ENCODE measurements at places on chromosomes 1 and 21.

DNA sequence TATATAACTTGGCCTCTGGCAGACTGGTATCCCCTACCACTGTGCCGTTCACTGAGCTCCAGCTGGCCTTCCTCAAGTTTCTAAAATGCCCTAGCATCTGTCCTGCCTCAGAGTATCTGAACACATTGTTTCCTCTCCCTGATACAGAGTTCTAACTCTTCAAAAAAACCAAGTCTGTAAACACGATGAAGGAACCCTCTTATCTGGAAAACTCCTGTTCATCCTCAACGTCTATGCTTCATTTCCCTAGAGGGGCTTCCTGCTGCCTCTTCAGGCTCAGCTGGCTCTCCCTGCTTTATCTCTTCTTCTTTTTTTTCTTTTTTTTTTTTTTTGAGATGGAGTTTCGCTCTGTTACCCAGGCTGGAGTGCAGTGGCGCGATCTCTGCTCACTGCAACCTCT is 5.6 kb downstream of the BSDC1 start:
- no peak for DNase-seq

DNA sequence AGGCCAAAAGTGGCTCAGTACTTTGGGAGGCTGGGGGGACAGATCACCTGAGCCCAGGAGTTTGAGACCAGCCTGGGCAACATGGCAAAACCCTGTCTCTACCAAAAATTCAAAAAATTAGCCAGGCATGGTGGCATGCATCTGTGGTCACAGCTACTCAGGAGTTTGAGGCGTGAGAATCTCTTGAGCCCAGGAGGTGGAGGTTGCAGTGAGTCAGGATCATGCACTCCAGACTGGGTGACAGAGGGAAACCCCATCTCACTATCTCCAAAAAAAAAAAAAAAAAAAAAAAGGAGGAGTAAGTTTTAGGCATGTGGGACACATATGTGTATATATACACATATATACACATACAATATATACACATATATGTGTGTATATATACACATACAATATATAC is 165.3 kb upstream of the DPYD start:
- no peak for DNase-seq

- DNase-seq = no peak
Measured at GRCh38 chr21:28903448-28903847, 89.2 kb downstream of the LTN1 start.

GRCh38 chr1:156344409-156344808 is 6.1 kb downstream of the TSACC start:
- no peak for DNase-seq

DNA sequence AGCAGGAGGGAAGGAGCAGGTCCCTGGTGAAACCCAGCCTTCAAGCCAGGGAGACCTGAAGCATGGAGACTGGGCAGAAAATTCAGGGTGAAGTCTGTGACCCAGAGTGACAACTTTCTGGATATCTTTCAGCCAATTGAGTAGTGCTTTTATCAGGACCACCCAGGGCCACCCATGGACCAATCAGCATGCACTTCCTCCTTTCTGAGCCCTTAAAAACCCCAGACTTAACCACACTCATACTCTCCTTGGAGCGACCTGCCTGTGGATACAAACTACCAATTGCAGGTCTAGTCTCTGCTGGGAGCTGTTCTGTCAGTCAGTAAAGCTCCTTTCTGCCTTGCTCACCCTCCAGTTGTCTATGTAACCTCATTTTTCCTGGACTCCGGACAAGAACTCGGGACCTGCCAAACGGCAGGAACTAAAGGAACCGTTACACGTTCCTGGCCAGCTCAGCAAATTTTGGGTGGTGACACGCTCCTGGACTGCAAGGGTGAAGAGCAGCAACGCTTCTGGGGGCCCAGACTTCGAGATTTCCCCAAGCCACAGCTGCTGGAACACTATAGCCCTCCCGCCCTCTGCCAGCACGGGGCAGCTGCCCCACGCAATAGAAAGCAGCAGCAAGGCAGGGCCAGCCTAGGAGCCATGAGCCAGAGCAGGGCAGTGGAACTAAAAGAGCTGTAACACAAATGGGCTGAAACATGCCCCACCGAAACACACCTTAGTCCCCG is 1183.4 kb downstream of the AMY1C start:
- DNase-seq = no peak

DNA sequence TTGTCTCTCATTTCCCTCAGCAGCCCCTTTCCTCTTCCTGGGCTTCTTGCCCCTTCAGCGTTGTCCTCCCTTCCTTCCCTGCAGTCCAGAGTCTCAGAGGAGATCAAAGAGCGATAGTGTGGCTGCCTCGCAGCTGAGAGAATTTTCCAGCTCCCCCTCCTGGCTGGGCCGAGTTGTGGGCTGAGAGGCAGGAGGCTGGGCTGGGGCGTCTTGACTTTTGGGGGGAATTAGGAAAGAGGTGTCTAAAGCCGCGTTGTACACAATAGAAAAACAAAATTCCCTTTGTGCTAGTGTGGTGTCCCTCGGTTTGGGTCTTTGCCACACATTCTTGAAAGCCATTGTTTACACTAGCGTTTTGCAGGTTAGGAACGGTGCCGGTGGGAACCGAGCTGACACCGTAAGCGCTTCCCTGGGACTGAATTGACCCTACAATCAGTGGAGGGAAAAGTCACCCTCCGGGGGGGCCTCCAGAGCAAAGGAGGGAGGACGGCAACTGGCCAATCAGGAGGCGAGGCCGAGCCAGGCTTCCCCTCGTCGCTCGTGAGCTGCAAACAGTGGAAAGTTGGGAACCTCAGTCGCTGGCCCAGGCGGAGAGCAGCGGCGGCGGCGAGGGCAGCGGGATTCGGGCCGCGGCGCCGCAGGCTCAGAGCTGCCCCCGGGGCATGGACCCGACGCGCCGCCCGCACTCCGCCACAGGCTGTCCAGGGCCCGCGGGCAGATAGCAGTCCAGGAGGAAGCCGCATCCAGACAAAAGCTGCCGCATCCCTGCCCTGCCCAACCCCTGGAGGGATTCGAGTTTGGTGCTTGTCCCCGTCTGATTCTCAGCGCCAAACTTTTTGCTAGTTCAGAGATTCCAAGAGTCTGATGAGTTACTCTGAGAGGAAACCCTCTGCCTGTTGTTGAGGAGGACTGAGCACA is at the start of gene HMCN1:
TSS of gene HMCN1 (plus strand) at position 574 of the 918 bp plus-strand sequence. CDS start 389 bp downstream, outside the sequence.
- DNase-seq = no peak

- no peak for DNase-seq
Measured at GRCh38 chr1:162587347-162587746, 25.8 kb downstream of the UAP1 start.

DNA sequence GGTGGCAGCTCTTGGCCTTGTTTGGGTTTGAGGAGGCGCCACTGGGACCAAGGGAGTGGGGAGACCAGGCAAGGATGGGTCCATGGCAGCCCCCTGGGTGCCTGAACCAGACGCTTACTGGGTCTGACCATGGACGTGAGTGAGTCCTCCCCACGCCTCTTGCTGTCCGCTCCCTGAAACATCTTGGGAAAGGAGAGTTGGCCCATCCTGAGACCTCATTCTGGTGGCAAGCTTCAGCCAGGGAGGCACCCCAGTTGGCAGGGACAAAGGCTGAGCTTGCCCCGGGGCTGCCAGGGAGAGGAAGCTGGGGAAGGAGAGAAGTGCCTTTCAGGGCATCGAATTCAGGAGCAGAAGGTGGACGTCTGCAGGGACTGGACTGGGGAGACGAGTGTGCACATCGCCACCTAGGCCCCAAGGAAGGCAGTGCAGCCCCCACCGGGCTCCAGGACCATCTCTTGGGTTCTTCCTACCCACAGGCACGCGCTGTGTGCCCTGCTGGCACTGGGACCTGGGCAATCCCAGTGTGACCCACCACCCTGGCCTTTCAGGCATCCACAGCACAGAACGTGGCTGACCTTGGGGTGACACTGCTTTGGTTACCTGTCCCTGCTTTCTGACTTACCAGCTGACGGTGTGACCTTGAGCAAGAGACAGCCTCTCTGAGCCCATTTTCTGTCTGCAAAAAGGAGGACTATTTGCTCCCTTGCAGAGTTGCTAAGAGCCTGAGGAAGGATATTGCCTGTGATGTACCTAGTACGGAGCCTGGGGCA is 132.9 kb upstream of the WNT4 start:
- DNase-seq = peak; percentile 9

- no peak for DNase-seq
Measured at GRCh38 chr1:66271904-66272254, 262.1 kb upstream of the SGIP1 start.

- DNase-seq = no peak
Measured at GRCh38 chr1:197041486-197042353, 25.3 kb downstream of the F13B start.

DNA sequence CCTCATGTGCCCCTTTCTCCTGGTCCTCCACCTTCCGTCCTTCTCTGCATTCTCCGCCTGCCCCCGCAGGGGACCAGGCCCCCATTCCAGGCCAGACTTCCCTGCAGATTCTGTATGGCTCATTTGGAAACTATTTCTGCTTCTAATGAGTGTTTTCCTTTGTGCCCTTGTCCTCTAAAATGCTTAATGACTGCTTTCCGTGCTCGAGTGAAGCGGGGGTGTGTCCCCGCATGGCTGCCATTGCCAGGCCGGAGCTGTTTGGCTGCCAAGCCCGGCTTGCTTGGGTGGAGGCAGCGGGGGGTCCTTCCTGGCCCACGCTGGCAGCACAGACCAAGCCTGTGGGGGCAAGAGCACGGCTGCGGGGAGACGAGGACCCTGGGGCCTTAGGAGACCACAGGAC is 299.3 kb upstream of the VAMP3 start:
- no peak for DNase-seq

DNA sequence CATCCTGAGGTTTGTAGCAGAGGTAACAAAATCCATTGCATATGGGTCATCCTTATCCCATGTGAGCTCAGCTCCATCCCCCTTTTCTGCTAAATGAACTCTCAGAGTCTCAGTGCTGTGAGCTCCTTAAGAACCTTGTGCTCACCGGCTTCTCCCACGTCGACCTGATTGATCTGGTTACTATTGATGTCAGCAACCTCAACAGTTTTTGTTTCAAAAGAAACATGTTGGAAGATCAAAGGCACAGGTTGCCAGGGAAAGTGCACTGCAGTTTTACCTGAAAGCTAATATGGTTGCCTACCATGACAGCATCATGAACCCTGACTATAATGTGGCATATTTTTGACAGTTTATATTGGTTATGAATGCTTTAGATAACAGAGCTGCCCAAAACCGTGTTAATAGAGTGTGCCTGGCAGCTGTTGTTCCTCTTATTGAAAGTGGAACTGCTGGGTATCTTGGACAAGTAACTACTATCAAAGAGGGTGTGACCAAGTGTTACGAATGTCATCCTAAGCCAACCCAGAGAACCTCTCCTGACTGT is 131.4 kb downstream of the HS2ST1 start:
- peak; percentile 10 for DNase-seq

DNA sequence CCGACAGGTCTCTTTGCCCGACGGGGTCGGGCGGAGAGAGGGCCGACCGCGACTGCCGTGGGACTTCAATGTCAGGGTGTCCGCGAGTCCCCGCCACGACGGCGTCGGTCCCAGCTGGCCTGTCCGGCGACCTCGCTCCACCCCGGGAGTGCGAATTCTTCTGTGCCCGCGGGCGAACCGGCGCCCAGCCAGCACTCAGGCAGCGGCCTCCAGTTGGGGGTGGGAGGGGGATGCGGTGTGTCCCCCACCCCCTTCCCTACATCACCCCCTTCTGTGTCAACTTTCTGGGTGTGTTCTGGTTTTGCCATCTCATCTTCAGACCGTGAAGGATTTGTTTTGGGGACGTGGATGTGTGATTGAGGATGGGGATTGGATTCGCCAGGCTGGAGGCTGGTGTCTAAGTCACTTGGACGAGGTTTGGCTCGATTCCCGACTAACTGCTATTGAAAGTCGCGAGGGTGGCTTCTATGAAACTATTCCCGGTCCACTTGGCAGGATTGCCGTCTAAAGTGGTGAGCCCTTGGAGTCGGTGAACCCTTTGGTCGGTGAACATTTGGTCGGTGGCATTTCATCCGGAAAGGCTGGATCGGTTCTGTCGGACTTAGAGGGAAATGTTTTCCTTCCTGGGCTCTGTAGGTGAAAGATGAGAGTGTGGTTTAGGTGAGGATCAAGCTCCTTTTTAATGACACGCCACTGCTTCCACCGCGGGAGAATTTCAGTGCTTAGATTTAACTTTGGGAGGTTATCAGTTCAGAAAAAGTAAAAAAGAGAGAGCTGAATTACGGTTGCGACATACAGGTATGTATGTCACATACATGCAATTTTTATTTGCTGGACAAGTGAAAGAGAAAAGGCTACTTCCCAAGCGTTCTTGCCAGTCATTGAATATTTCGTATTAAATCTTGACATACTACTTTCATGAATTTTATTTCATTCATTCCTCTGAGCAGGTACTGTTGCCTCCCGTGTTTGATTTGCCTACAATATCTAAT is 771 bp downstream of the ABCD3 start:
- no peak for DNase-seq

DNA sequence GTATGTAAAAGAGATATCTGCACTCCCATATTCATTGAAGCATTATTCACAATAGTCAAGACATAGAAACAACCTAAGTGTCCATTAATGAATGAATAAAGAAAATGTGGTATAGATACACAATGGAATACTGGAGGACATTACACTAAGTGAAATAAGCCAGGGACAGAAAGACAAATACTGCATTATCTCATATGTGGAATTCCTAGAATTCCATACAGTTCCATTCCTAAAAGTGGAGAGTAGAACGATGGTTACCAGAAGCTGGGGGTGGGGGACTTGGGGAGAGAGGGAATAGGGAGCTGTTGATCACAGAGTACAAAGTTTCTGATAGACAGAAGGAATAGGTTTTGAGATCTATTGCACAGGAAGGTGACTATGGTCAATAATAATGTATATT is 7.4 kb downstream of the TMED5 start:
- DNase-seq = no peak

- peak; percentile 75 for DNase-seq
Measured at GRCh38 chr1:26336477-26337205, 17.3 kb downstream of the CRYBG2 start.

DNA sequence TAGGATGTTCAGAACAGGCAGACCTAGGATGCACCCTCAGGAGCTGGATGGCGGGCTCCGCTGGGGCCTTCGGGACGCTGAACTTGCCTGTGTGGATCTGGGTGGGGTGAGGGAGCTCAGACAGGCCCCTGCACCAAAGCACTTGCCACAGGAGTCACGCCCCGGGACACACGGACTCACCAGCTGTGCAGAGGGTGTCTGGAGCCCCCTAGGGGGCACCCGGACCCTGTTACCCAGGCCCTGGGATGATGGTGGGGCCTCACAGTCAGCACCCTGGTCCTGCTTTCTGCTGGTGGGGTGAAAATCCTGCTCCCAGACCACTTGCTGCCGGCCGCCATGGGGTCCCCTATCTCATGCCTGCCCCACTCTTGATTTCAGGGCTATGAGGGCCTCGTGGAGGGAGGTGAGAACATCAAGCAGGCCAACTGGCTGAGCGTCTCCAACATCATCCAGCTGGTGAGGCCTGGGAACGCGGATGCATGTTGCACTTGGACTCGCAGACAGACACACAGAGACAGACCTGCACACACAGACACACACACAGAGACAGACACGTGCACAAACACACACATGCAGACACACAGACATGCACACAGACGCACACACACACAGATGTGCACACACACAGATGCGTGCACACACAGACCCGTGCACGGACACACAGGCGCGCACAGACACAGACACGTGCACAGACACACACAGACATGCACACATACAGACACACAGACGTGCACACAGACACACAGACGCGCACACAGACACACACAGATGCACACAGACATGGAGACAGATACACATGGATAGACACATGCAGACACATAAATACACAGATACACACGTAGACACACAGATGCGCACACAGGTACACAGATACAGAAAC is 11.0 kb downstream of the PFKL start:
- DNase-seq = no peak

Measured in activated CD4-positive, alpha-beta T cell treated with anti-CD3 and anti-CD28 coated beads for 1 hour (primary cell).